Activated T-helper 1 cell treated with anti-CD3 and anti-CD28 coated beads, Interleukin-2, amount 50 U/mL, for 16 hours (primary cell): ENCODE measurements at places on chromosomes 3 and 15.

DNA sequence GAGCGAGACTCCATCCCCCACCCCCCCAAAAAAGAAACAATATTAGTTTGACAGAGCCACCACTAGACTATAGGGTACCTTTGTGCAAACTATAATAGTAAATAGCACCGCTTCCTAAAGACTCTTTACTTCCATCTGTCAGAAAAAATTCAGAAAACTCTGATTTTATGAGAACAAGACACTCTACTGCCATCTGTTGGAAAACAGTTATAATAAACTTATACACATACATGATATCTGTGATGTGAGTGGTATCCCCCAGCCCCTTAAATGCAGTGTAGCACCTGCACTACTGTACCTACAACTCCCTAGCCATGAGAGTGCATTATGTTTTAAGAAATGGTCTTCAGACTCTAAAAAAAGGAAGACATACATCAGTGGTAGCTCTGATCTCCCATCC is 47.1 kb upstream of the CTDSPL start:
- no peak for DNase-seq

DNA sequence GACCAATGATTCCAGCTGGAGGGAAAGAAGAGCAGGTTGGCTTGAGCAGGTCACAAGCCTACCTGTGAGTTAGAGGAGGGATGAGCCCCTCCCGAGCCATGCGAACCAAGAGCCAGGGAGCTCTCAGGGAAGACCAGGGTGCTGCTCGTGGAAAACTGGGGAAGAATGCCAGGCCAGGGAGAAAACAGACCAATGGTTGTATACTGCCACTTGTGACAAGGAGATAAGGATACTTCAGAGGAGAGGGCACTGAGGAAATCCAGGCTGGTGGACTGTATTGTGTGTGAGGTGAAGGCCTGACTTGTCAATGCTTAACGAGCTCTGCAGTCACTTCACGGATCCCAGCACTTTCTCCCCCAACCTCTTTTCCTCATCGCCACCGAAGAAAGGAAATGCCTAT is 177.7 kb downstream of the SSR3 start:
- DNase-seq, result no peak

DNA sequence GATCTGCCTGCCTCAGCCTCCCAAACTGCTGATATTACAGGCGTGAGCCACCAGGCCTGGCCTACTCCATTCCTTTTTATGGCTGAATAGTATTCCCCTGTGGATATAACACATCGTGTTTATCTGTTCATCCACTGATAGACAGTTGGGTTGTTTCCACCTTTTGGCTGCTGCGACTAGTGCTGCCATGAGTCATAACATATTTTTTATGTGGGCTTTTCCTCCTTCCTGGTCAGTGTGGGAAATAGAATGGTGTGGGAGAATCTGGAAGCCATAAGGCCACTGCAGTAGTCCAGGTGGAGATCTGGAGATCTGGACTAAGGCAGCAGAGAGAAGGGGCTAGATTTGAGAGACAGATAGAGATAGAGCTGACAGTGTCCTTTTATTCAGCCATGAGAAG is 16.2 kb downstream of the LCMT2 start:
- no peak for DNase-seq

DNA sequence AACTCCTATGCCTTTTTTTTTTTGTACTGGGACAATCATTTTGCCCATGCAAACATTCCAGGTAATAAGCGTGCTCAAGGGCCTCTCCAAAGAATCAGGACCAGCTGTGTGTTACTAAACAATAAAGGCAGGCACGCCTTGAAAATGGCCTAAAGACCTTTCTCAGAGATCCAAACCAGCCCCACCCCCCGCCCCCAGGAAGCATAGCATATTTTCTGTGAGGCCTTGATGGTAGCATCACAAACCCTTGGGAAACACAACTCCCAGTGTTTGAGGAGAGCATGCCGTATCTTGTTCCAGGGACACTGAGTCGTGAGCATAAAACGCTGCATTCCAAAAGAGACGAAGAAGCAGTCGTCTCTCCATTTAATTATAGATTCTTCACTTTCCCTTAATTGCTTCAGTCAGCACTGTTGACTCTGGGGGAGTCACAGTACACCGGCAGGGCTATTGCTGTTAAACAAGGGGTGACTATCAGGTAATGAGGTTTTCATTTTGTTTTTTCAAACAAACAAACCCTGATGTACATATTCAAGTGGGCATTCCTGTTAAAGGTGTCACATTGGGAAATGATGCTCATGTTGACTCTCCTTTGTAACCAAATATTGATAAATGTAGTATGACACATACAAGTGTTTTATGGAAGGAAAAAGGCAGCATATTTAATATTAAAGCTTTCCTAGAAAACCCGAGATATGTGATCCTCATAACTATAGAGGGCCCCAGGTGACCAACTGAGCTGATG is 4.4 kb upstream of the TPM1 start:
- no peak for DNase-seq

- DNase-seq, result no peak
Observed at GRCh38 chr15:35312344-35312743, 227.2 kb upstream of the NANOGP8 start.

- no peak for DNase-seq
Observed at GRCh38 chr15:95814908-95815307, 515.6 kb upstream of the NR2F2 start.

- DNase-seq, result no peak
Observed at GRCh38 chr3:76349715-76350480, 564.5 kb upstream of the ZNF717 start.

- DNase-seq, result no peak
Observed at GRCh38 chr15:70589221-70589620, 174.1 kb downstream of the UACA start.

- no peak for DNase-seq
Observed at GRCh38 chr3:73480187-73480672, 144.5 kb downstream of the PDZRN3 start.

GRCh38 chr3:137978328-137978727 is 31.6 kb upstream of the CLDN18 start:
- no peak for DNase-seq

DNA sequence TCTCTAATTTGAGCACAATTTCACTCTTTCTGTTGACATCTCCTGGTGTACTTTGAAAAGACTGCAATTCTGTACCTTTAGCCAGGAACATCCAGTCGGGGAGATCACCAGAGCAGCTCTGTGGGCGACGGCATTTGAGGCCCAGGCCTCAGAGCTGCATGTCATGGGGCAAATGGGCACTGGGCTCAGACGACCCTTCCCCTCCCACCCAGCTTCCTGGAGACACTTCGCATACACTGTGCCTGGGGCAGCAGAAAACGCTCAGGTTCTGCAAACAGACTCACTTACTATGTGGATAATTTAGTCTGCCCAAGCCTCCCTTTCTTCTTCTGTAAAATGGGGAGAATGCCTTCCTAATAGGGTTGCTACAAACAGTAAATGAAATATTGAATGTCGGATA is 96.9 kb downstream of the HMG20A start:
- DNase-seq, result no peak

- DNase-seq, result no peak
Observed at GRCh38 chr3:96970211-96970610, 155.8 kb downstream of the EPHA6 start.

- no peak for DNase-seq
Observed at GRCh38 chr3:141370065-141370533, 1.8 kb downstream of the ZBTB38 start.

GRCh38 chr15:100760357-100760903 is 119.2 kb upstream of the ALDH1A3 start:
- no peak for DNase-seq

DNA sequence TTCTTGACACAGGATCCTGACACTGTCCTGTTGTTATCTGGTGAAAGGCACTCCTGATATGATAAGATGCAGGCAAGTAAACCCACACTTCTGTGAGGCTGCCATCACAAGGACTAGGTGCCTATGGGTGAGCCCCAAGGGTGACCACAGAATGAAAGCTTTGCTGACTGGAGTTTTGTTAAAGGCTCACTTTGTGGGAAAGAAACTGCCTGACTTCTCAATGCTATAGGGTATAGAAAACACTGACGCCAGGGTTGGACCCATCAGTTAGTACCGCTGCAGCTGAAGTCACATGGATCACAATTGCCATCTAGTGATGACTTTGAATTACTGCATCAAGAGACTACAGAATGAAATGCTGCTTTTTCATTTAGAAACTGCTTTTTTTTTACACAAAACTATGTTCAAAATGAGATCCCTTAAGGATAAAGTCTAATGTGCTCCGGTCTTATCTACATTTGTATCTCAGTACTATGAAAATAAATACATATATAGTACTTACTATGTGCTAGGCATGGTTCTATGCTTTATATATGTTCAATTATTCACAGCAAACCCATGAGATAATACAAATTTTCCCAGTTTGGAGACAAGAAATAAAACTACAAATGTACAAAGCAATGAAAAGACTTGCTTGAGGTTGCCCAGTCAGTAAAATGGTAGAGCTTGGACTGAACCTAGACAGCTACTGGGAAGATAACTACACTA is 64.2 kb upstream of the CMSS1 start:
- no peak for DNase-seq

DNA sequence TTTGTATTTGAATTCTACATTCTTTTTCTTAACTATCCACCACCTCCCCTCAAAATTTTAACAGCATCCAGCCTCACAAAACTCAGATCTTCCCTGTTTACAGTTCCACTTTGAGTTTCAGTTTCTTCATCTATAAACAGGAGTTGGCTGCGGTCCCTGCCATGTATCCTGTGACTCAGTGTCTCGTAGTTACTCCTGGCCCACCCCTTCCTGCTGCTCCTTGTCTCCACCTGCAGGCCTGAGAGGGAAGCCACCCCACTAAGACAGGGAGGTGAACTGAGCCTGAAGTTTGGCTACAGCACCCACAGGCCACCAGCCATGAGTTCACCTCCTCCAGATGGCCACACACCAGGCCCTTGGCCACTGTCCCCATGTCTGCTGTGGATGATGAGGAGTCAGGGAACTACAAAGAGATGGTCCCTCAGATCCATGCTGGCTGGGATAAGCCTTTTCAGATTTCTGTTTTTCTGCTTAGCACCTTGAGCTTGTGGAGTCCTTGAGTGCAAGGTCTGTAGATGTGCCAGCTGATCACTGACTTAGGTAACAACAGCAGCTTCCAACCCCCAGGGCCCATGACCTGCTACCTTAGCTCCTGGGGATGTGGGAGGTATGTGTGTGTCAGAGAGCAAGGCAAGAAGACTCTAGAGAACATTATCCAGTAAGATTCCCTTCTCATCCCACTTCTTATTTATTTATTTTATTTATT is 37.5 kb downstream of the CD86 start:
- peak; percentile 6 for DNase-seq

DNA sequence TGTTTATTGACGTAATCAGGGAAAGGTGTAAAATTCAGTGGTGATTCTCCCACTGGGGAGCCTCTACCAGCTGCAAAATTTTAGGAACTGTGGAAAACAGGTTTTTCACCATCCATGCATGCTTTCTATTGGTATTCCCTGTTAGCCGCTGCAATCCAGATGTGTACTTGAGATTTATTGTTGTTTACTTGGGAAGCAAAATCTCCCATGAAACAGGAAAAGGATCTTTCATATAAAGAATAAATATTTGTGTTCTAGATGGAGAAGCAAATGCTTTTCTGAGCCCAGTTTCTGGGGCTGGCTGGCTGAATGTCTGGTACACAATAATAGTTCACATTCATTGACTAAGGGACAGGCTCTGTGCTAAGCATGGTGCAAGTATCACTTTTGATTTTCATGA is 144.6 kb upstream of the RASGRP1 start:
- no peak for DNase-seq

DNA sequence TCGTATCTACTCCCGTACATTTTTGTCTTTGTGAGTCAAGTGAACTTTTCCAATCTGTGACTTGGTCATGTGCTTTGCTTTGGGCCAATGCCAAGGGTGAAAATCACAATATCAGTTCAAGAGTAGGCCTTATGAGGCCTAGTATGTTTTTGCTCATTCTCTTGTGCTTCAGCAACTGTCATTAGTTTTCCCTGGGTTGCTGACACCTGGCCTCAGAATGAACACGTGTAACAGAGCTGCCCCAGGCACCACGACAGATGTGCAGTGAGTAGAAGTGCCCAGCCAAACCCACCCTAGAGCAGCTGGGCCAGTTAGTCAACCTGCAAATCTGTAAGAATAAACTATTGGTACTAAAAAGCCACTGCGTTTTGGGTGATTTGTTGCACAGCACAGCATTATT is 460.3 kb upstream of the WNT5A start:
- no peak for DNase-seq

DNA sequence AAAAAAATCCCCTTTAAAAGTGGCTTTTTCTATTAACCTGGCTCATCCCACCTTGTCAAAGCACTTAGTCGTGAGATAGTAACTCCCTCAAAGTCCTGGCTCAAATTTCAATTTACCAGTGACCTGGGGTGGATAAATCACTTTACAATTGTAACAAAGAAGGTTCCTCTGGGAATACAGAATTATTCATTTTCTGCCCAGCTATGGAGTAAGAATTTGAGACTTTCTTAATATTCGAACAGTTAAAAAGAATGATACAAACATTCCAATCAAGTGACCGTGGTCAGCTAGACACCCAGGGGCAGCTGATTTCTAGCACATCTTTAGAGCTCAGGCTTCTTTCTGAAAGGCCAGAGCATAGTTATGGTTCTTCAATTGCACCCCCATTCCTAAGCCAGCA is 291.0 kb upstream of the TGFBR2 start:
- DNase-seq, result no peak

GRCh38 chr3:150972366-150973071 is at the start of gene CLRN1:
CLRN1 (minus strand) TSS chr3:150972727; CDS start chr3:150972708, 19 bp downstream.
- no peak for DNase-seq

- no peak for DNase-seq
Observed at GRCh38 chr3:46215810-46216414, 7.8 kb upstream of the CCR1 start.

DNA sequence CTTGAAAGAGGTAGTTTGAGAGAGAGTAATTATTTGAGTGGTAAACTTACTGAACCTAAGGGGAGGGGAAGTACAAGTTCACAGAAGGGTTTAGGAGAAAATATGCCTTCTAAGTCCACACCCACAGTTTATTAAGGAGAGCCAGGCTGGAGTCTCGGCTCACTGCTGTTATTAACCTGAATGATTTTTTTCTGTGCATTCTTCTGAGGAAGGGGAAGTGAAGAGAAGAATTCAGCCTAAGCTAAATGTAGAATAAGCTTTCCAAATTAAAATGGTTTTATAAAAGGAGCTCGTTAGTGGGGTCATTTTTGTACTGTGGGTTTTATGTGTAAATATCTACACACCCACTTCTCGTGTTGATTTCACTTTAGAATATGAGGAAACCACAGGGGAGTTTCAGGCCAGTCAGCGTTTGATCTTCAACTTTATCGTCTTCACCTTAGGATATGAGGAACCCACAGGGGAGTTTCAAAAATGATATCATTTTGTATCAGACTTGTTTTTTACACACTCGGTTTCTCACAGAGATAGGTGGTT is 1.5 kb downstream of the WHAMM start:
- DNase-seq, result no peak

- DNase-seq, result peak; percentile 53
Observed at GRCh38 chr15:75727851-75728715, 15.4 kb upstream of the CSPG4 start.

DNA sequence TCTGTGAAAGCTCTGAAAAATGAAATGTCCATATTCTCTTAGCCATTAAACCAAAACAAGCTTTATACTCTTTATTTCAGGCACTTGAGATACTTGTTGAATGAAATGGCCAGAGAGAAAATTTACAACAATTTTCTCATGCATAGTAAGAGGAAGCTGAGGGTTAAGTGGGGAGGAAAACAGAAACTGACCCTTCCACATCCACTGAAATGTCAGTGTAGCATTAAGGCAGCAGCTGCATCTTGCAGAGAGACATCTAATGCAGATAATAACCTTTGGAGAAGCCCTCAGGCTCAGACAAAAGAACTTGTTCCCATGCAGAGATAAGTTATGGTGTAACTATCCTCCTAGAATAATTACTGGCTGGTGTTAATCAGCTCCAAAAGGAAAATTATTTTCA is 34.0 kb downstream of the ZDHHC23 start:
- no peak for DNase-seq

- DNase-seq, result no peak
Observed at GRCh38 chr15:63327648-63328421, 50.4 kb downstream of the APH1B start.
